Activated CD4-positive, alpha-beta T cell treated with anti-CD3 and anti-CD28 coated beads, Interleukin-2, amount 10 ng/mL, durations not matched to agents 7 days and 5 days (primary cell): ENCODE measurements at places on chromosomes 6 and 20. TPM values are rescaled to one million over a fixed set of nuclear protein-coding genes. Genes with fewer than 3 reads are reported as not detected.
A peak's percentile ranks its signal among the peaks of the same experiment; 100 is the strongest.

DNA sequence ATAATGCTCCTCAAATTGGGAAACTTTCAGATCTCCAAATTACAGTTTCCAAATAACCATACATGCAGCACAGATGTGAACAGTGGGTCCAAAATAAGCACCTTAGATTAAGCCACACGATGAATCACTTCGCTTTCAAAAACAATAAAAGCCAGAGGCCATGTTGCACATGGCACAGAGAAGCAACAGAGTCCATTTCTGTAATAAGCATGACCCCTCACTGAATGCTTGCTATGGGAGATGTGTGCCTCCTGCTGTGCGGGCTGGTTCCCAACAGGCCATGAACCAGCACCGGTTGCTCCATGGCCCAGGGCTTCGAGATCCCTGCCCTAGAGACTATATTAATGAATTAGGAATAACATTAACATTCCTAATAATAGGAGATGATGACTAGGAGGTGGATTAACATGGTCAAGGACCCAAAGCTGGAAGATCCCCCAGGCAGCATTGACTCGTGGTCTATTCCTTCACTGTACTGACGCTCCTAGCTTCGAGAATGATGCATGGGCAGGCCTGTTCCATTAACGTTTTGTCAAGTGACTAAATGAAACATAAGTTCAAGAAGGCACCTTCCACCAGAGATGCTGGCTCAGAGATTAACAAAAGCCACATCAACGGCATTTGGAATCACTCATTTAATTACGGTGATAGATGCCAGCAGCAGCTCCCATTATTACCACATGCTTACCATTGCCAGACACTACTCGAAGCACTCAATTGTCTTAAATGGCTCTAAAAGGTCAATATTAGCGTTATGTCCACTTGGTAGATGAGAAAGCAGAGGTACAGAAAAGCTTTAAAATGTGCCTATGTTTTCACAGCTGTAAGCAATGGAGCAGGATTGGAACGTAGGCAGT lies 470.6 kb upstream of the AGPAT4 start:
- no peak for DNase-seq
- peaks cover 3% of the 10 kb centered on the region for H3K4me1 ChIP-seq
- H3K27me3 ChIP-seq, result no peaks in the 10 kb centered on the region
- H3K36me3 ChIP-seq, result no peaks in the 10 kb centered on the region

GRCh38 chr20:15005300-15005986 lies 668.0 kb upstream of the FLRT3 start:
- no peak overlapping the region for H3K4me3 ChIP-seq
- H3K27ac ChIP-seq, result no peak overlapping the region
- H3K4me1 ChIP-seq, result no peaks in the 10 kb centered on the region

GRCh38 chr6:109762769-109763441 lies 71.8 kb downstream of the FIG4 start:
- no peak overlapping the region for H3K4me3 ChIP-seq
- no peaks in the 10 kb centered on the region for H3K27me3 ChIP-seq
- H3K27ac ChIP-seq, result no peak overlapping the region
- peaks cover 6% of the 10 kb centered on the region for H3K36me3 ChIP-seq
- peaks cover 14% of the 10 kb centered on the region for H3K4me1 ChIP-seq
- DNase-seq, result no peak

GRCh38 chr6:93036835-93037234 lies 382.5 kb downstream of the EPHA7 start:
- DNase-seq, result no peak
- no peak overlapping the region for H3K27ac ChIP-seq
- no peak overlapping the region for H3K4me3 ChIP-seq
- H3K4me1 ChIP-seq, result no peaks in the 10 kb centered on the region

GRCh38 chr6:6738922-6739716 lies 150.6 kb downstream of the LY86 start:
- peaks cover 37% of the 10 kb centered on the region for H3K27me3 ChIP-seq
- H3K4me3 ChIP-seq, result no peak overlapping the region
- no peak for DNase-seq
- peaks cover 13% of the 10 kb centered on the region for H3K4me1 ChIP-seq

GRCh38 chr20:14580418-14581074 lies 243.1 kb upstream of the FLRT3 start:
- H3K4me1 ChIP-seq, result no peaks in the 10 kb centered on the region
- H3K36me3 ChIP-seq, result no peaks in the 10 kb centered on the region
- H3K27ac ChIP-seq, result no peak overlapping the region
- DNase-seq, result no peak
- H3K4me3 ChIP-seq, result no peak overlapping the region
- no peaks in the 10 kb centered on the region for H3K27me3 ChIP-seq

DNA sequence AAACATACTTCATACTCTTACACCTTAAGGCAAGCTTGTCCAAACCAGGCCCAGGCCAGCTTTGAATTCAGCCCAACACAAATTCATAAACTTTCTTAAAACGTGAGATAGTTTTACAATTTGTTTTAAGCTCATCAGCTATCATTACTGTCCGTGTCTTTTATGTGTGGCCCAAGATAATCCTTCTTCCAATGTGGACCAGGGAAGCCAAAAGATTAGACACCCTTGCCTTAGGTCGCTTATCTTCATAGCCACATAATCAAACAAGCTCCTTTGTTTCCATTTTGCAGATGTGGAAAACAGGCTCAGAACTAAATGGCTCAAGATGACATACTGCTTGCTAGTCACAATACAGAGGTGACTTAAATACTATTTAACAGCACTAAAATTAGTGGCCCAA lies 6.0 kb downstream of the SALL4 start:
- H3K4me3 ChIP-seq, result no peak overlapping the region
- peaks cover 40% of the 10 kb centered on the region for H3K27me3 ChIP-seq
- H3K27ac ChIP-seq, result no peak overlapping the region
- no peaks in the 10 kb centered on the region for H3K36me3 ChIP-seq
- peaks cover 10% of the 10 kb centered on the region for H3K4me1 ChIP-seq

GRCh38 chr20:48653706-48654051 lies 174.1 kb downstream of the PREX1 start:
- no peak overlapping the region for H3K4me3 ChIP-seq
- no peak for DNase-seq
- H3K27me3 ChIP-seq, result no peaks in the 10 kb centered on the region
- no peak overlapping the region for H3K27ac ChIP-seq
- peaks cover 54% of the 10 kb centered on the region for H3K36me3 ChIP-seq

- H3K4me3 ChIP-seq, result no peak overlapping the region
- H3K27me3 ChIP-seq, result no peaks in the 10 kb centered on the region
- no peak for DNase-seq
- no peak overlapping the region for H3K27ac ChIP-seq
These were observed 384.8 kb upstream of the SOX4 start for GRCh38 chr6:21208796-21209186.

GRCh38 chr20:23147964-23148730 lies 62.0 kb upstream of the CD93 start:
- peak overlapping the region; percentile 60 for H3K27ac ChIP-seq
- H3K27me3 ChIP-seq, result peaks cover 2% of the 10 kb centered on the region
- H3K4me3 ChIP-seq, result no peak overlapping the region
- peak; percentile 19 for DNase-seq

DNA sequence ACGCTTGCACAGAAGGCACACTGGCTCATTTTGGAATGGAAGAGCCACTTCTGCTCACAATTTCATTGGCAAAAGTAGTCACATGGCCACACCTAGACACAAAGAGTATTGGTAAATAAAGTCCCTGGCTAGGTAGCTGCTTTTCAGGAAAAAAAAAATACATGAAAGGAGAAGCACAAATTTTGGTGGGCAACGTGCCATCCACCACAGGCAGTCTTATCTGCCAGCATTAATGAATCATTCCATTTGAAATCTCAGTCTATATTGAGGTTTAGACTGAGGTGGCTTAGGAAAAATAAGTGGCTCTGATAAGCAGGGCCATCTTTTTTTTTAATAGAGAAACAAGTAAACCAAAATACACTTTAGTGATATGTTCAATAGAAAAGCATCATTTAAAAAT lies 44.3 kb downstream of the ADGRB3 start:
- no peaks in the 10 kb centered on the region for H3K4me1 ChIP-seq
- H3K27me3 ChIP-seq, result no peaks in the 10 kb centered on the region
- no peaks in the 10 kb centered on the region for H3K36me3 ChIP-seq
- no peak overlapping the region for H3K27ac ChIP-seq
- H3K4me3 ChIP-seq, result no peak overlapping the region

- no peak overlapping the region for H3K27ac ChIP-seq
- H3K36me3 ChIP-seq, result no peaks in the 10 kb centered on the region
- no peaks in the 10 kb centered on the region for H3K27me3 ChIP-seq
These were observed 117.2 kb downstream of the BANF2 start for GRCh38 chr20:17816804-17817587.

DNA sequence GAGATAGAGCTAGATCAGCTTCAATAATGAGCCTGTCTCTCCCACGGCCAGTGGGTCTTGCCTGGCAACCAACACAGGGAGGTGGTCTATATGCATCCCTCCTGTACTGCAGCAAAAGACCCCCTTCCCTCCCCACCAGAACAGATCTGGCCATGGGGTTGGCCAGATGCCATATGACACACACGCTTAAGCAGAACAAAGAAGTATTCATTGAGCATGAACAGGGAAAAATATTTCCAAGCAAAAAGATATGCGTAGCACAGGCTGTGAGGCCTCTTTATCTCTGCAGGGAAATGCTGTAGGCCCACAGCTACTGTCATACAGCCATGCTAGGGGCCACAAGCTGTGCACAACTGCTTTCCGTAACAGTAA lies 73.4 kb upstream of the NRSN1 start:
- H3K36me3 ChIP-seq, result no peaks in the 10 kb centered on the region
- no peak overlapping the region for H3K4me3 ChIP-seq
- no peak overlapping the region for H3K27ac ChIP-seq
- no peaks in the 10 kb centered on the region for H3K4me1 ChIP-seq

DNA sequence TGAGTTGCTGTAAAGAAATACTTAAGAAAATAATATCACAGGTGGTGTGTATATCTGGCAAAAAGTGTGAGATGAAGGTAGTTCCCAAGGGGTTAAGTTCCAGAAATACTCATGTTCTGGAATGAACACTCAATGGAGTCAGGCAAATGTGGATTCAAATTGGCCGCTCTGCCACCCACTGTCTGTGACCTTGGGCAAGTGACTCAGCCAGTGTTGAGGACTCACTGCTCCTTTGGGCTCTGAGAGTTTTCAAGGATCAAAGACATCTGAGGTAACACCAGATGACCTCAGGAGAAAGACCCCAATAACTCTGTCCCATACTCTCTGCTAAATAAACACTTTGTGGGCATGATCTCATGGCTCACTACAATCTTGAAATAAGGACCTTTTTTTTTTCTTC lies 59.2 kb upstream of the EYA2 start:
- no peak overlapping the region for H3K27ac ChIP-seq
- no peaks in the 10 kb centered on the region for H3K36me3 ChIP-seq
- no peaks in the 10 kb centered on the region for H3K4me1 ChIP-seq
- DNase-seq, result no peak
- no peak overlapping the region for H3K4me3 ChIP-seq

DNA sequence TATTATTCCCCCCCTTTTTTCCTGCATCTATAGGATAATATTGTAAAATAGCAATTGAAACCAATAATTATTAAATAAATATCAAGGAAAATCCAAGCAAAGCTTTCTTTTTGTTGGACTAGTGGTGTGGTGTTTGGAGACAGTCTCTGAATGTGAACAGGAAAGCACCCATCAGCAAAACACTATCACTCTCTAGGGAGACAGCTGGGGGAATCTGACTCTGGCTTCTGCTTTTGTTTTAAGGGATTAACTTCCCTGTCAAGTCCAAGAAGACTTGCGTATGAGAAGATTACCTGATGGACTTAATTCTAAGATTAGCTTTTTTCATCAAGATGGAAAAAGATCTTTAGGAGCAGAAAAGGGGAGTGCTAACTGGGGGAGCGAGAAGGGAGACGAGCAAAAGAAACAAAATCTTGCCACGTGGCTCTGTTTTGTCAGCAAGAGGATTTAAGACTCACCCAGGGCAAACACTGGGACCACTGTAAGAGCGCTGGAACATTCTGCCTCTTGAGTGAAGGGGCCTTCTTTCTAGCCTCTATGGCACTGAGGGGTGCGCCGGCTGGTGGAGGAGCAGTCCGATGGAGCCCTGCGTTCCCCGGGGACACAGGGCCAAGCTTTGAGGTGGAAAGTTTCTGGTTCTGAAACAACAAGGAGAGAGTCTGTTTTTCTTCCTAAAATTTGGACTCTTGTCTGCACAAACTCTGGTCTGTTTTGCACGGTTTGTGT lies 570 bp downstream of the TULP4 start:
- H3K27ac ChIP-seq, result no peak overlapping the region
- peaks cover 23% of the 10 kb centered on the region for H3K4me1 ChIP-seq
- peaks cover 47% of the 10 kb centered on the region for H3K36me3 ChIP-seq
- no peaks in the 10 kb centered on the region for H3K27me3 ChIP-seq
- no peak for DNase-seq

DNA sequence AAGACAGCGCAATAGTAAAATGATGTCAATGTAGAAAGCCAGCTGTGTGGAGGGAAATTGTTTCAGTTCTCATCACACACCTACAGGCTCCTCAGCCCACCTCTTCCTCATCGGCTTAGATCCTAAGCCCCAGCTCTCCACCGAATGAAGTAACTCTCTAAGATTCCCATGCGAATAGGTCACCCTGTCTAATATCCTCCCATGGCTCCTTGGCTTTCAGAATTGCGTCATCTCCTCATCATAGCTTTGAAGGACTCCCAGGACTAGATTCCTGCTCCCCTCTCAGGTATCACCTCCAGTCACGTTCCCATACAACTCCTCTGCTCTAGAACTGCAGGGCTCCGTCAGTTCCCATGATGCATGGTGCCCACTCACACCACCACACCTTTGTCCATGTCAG lies 16.2 kb upstream of the SLC22A16 start:
- no peak overlapping the region for H3K27ac ChIP-seq
- H3K4me1 ChIP-seq, result no peaks in the 10 kb centered on the region
- peaks cover 19% of the 10 kb centered on the region for H3K27me3 ChIP-seq
- H3K36me3 ChIP-seq, result no peaks in the 10 kb centered on the region

DNA sequence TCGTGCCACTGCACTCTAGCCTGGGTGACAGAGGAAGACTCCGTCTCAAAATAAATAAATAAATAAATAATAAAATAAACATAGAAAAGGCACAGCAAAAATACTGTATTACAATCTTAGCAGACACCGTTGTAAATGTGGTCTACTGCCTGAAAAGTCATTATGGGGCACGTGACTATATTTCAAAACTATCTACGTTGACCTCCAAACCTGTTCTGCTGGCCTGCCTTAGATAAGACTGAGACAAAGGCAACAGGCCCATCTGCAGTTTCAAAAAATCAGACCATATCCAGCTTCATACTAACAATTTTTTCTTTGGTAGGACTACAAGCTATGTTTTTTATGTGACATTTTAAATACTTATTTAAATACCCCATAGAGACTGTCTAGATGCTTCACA lies 59.1 kb downstream of the AGPAT4 start:
- no peak overlapping the region for H3K27ac ChIP-seq
- no peaks in the 10 kb centered on the region for H3K4me1 ChIP-seq
- no peak for DNase-seq
- H3K27me3 ChIP-seq, result no peaks in the 10 kb centered on the region
- peaks cover 17% of the 10 kb centered on the region for H3K36me3 ChIP-seq
- no peak overlapping the region for H3K4me3 ChIP-seq

Gene ATP6V1G2
- total RNA-seq, result 3.7 TPM

Gene ALDH8A1
- total RNA-seq, result 0.89 TPM

Gene SLC22A7
- not detected for total RNA-seq

Gene HLA-DQB1
- 26.0 TPM for total RNA-seq

Gene CPXM1
- not detected for total RNA-seq
